ENCODE measurements at places on chromosomes 2 and 18. TPM values are rescaled to one million over a fixed set of nuclear protein-coding genes. Genes with fewer than 3 reads are reported as not detected.
A peak's percentile ranks its signal among the peaks of the same experiment; 100 is the strongest.

DNMT3A gene
- total RNA-seq = 42.0 TPM

EIF2AK2 gene
- 35.6 TPM for total RNA-seq

DNA sequence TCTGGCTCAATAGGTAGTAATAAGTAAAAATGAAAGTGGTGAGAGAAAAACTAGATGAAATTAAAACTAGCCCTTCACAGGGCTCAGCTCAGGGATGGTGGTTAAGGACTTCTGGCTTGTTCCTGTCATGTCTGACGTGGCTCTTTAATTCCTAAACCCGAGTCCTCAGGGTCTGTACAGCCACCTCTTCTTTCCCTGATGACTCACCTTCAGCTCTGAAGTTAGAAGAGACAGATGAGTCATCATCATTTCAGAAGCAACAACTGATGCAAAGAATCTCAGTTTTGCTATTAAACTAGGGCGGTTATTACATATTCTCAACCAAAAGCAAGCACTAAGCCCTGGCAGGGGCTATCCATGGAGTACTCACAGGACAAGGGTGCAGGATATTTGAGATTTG, 24.0 kb upstream of the ITGB6 start:
- H3K27ac ChIP-seq = no peak overlapping the region
- no peaks in the 10 kb centered on the region for H3K36me3 ChIP-seq
- no peak for DNase-seq
- H3K4me3 ChIP-seq = no peak overlapping the region

DNA sequence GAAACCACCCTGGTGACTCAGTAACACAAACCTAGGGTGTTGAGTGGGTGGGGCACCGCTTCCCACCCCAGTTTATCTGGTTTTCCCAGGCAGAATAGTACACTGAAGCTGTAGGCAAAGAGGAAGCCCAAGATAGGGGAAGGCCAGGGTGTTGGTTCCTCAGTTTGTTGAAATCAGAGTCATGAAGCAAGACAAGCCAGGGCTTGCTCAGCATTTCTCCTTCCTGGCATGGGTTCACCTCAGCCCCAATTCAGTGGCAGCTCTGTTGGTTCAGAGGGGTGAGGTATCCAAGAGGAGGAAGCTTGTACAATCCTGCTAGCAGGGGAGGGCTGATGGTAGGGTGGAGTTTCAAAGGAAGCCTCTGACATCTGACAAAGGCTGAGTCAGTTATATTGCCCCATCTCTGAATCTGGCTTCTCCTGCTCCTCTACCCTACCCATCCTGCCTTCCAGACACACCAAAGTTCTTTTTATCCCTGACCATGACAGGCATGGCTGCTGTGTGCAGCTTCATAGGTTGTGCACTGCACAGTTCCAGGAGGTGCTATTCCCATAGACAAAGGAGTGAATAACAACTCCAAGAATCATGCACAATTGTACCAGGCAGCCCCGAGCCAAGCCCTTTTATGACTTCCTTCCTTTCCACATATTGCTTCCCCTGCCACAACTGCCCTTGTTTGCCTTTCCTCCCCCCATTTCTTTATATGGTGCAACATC, 24.9 kb upstream of the RAB10 start:
- H3K36me3 ChIP-seq = no peaks in the 10 kb centered on the region
- DNase-seq = peak; percentile 84
- no peaks in the 10 kb centered on the region for H3K27me3 ChIP-seq

GRCh38 chr2:128922154-128922553, 603.5 kb upstream of the HS6ST1 start:
- DNase-seq = no peak
- no peaks in the 10 kb centered on the region for H3K4me1 ChIP-seq
- H3K4me3 ChIP-seq = no peak overlapping the region
- no peaks in the 10 kb centered on the region for H3K27me3 ChIP-seq

- no peak overlapping the region for H3K27ac ChIP-seq
- H3K27me3 ChIP-seq = no peaks in the 10 kb centered on the region
- no peak overlapping the region for H3K4me3 ChIP-seq
- H3K36me3 ChIP-seq = no peaks in the 10 kb centered on the region
- no peak for DNase-seq
Observed at GRCh38 chr2:47339745-47340541, 63.0 kb upstream of the MSH2 start.

C2orf81 gene
- 3.6 TPM for total RNA-seq

DNA sequence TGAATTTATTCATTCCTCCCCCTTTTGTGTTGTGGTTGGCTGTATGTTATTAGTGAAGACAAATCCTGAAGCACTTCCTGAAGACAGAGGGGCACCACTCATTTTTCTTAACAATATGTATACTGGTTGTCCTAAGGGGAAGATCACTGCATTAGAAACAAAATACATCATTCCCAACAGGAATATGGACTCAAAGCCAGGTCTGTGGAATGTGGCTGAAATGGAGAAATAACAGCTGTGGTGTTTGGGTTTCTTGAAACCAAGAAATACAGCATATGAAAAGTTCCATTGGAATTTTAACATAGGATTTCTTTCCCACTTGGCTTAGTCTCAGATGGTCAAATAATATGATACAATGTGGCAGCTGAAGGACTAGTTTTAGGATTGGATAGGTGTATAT, 267.6 kb downstream of the KCNE4 start:
- no peak overlapping the region for H3K4me3 ChIP-seq
- H3K27me3 ChIP-seq = no peaks in the 10 kb centered on the region
- no peak overlapping the region for H3K27ac ChIP-seq

DNA sequence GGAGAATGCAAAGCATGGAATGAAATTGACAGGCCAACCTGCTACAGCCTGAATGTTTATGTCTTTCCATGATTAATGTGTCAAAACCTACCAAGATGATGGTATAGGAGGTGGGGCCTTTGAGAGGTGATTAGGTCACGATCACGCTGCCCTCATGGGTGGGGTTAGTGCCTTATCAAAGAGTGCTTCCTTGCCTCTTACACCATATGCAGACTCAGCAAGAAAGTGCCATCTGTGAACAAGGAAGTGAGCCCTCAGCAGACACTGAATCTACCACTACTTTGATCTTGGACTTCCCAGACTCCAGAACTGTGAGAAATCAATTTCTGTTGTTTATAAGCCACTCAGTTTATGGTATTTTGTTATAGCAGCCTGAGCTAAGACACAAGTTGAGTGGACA, 147.5 kb upstream of the BCL2L11 start:
- H3K27me3 ChIP-seq = no peaks in the 10 kb centered on the region
- H3K36me3 ChIP-seq = no peaks in the 10 kb centered on the region
- H3K4me1 ChIP-seq = no peaks in the 10 kb centered on the region
- H3K4me3 ChIP-seq = no peak overlapping the region

GRCh38 chr18:56139372-56139771, 499.0 kb downstream of the TXNL1 start:
- H3K36me3 ChIP-seq = no peaks in the 10 kb centered on the region
- no peaks in the 10 kb centered on the region for H3K4me1 ChIP-seq
- H3K27ac ChIP-seq = peak overlapping the region; percentile 58
- no peaks in the 10 kb centered on the region for H3K27me3 ChIP-seq

DNA sequence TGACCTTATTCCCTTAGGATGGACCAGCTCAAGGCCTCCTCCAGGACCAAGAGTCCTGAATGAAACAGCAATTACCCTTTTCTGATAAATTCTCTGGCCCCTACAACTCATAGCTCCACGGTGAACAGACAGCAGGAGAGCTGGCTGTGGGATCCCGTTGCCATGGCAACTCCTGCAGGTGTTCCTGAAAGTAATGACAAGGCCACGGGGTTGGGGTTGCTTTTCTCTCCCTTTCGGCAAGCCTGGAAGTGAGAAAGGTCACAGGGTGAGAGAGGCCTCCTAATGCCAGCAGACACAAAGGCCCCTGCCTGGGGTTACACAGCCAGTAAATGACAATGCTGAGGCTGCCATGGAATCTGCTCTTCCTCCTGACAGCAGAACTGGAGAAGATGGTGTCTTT, 403.0 kb downstream of the NBAS start:
- H3K4me3 ChIP-seq = no peak overlapping the region
- H3K4me1 ChIP-seq = no peaks in the 10 kb centered on the region
- no peaks in the 10 kb centered on the region for H3K36me3 ChIP-seq

- no peak for DNase-seq
- no peaks in the 10 kb centered on the region for H3K36me3 ChIP-seq
- no peak overlapping the region for H3K27ac ChIP-seq
- no peaks in the 10 kb centered on the region for H3K4me1 ChIP-seq
- H3K27me3 ChIP-seq = no peaks in the 10 kb centered on the region
- H3K4me3 ChIP-seq = no peak overlapping the region
Observed at GRCh38 chr18:23198217-23198845, 63.0 kb downstream of the CABLES1 start.

- no peaks in the 10 kb centered on the region for H3K36me3 ChIP-seq
- H3K27ac ChIP-seq = no peak overlapping the region
- no peaks in the 10 kb centered on the region for H3K27me3 ChIP-seq
- H3K4me3 ChIP-seq = no peak overlapping the region
Observed at GRCh38 chr2:24459224-24460161, 31.6 kb upstream of the NCOA1 start.

COPS9 gene
- 74.7 TPM for total RNA-seq

CAVIN2 gene
- 192 TPM for total RNA-seq

DNA sequence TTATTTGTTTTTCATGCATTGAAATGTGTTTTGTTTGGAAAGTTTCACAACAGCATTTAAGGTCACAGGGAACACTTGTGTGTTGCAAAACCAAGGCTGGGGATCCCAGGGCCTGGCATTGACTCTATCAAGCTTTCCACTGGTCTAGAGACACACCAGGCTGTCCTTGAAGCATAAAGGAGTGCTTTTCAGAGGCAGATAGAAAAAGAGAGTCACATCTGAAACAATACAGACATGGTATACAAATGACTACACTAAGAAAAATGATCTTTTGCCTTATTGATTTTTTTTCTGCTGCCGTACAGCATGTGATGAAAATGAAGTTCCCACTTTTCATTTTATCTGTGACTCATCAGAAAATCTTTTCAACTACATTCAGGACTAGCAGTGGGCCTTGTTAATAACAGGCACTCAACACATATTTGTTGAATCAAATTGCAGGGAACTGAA, 61.9 kb upstream of the ZCCHC2 start:
- H3K4me3 ChIP-seq = no peak overlapping the region
- H3K27me3 ChIP-seq = no peaks in the 10 kb centered on the region
- H3K27ac ChIP-seq = peak overlapping the region; percentile 41
- H3K36me3 ChIP-seq = no peaks in the 10 kb centered on the region

ASB18 gene
- total RNA-seq = not detected

AQP12A gene
- total RNA-seq = not detected

DNA sequence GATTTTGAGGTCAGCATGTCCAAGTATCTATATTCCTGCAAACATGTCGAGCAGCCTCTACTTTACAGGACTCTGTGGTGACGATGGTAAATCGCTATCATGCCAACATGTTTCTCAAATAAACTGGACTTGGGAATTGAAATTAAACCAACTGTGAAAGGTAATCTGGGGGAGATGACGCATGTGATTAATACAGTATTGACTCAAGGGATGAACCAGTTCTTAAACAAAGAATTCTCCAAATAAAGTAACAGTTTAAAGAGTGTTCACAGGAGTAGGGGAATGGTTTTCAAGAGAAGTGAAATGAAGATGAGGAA, 54.3 kb downstream of the THUMPD2 start:
- no peaks in the 10 kb centered on the region for H3K27me3 ChIP-seq
- DNase-seq = no peak
- H3K36me3 ChIP-seq = no peaks in the 10 kb centered on the region

DNA sequence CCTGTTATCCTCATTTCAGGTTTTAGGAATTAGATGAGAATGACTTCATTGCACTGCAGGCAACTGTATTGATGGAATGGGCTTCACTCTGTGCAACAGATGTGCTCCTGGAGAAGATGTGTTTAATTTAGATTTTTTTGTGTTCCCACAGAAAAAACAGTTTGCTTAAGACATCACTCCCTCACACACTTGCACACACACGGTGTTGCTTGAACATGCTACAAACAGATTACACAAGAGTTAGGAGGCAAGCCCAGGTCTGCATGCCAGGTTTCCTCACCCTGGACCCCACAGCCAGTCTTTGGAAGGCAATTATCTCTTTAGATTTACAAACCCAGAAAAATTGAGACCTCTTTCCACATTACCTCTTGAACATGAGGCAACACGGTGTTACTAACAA, 93.7 kb upstream of the KLHL29 start:
- DNase-seq = no peak
- H3K27me3 ChIP-seq = no peaks in the 10 kb centered on the region
- H3K36me3 ChIP-seq = no peaks in the 10 kb centered on the region
- no peak overlapping the region for H3K27ac ChIP-seq

DYNC2LI1 gene
- 32.4 TPM for total RNA-seq

- no peak overlapping the region for H3K4me3 ChIP-seq
- no peaks in the 10 kb centered on the region for H3K27me3 ChIP-seq
- H3K27ac ChIP-seq = no peak overlapping the region
- no peaks in the 10 kb centered on the region for H3K36me3 ChIP-seq
Observed at GRCh38 chr2:110834134-110834827, 101.9 kb downstream of the ACOXL start.

DNA sequence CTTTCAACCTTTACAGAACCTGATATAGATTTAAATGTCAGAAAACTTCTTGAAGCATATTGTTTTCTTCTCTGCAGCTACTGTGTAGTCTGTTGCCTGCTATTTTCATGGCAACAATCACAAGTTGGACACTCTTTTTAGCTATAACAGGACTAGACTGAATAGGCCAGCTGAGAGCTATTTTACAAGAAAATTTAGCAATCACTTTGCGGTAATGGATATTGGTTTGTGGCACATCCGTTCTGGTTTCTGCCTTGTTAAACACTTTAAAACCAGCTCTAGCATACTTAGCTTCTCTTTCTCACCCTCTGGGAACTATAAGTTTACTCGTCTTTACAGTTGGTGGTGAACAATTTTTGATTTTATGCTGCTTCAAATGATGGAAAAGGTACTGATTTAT, 125.7 kb downstream of the MAP2 start:
- H3K36me3 ChIP-seq = no peaks in the 10 kb centered on the region
- H3K27me3 ChIP-seq = no peaks in the 10 kb centered on the region
- H3K4me3 ChIP-seq = no peak overlapping the region
- H3K27ac ChIP-seq = no peak overlapping the region
- no peaks in the 10 kb centered on the region for H3K4me1 ChIP-seq
- DNase-seq = no peak

RGPD3 gene
- 2.5 TPM for total RNA-seq

DNA sequence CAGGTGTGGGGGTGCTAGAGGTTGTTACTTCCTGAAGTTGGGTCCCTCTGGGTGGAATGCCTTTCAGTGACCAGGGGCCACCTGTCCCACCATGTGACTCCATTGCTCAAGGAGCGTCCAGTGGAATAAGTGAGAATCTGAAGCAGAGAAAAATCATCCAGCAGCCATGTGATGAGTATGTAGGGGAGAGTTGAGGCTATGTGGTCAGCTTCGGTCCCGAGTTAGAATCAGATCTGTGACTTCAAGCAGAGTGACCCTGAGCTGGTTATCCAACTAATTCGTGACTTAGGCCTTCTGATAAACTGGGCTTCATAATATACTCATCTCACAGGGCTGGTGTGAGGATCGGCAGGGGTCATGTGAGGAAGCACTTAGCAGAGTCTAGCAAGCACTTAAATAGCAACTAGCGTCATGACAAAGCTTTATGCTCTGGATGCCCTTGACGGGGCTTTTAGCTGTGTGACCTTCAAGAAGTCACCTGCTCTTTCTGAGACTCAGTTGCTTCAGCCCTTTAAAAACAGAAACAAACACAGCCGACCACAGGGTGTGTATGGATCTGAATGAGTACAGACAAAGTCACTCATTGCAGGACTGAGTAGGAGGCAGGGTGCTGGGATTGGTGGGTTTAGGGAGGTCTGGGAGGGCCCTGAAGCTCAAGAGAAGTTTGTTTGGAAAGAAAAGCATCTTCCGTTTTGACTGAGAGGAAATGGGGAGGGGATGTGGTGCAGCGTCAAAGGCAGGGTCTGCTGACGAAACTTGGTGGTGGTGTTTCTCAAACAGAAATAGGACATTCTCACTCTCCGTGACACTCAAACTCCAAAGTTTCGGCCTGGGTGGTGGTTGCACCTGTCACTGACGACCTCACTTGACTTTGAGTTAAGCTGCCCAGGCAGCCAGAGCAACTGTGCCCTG, 264.0 kb upstream of the CXCR4 start:
- peaks cover 45% of the 10 kb centered on the region for H3K4me1 ChIP-seq
- H3K27ac ChIP-seq = peak overlapping the region; percentile 5
- no peaks in the 10 kb centered on the region for H3K36me3 ChIP-seq
- H3K27me3 ChIP-seq = no peaks in the 10 kb centered on the region
- peak; percentile 84 for DNase-seq

Data from spleen (tissue), 13 donors.